ENCODE measurements at places on chromosomes 3 and 15.
A peak's percentile ranks its signal among the peaks of the same experiment; 100 is the strongest.

DNA sequence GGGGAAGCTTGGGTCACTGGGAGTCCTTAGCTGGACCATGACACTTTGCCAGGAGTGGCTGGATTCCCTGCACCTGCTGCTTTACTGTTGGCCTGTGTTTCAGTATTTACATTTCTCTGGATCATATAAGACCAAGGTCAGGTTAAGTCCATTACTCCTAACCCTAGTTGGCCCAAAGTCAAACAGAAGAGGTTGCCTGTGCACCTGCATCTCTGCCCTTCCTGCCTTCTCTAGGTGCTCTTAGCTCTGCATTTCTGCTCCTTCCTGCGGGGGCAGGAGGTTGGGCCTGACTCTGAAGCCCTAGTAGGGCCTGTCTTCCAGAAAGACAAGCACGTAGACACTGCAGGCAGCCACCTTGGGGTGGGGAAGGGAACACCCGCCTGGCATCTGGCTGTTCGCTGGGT is 124.3 kb downstream of the RPLP1 start:
- no peak for DNase-seq

DNA sequence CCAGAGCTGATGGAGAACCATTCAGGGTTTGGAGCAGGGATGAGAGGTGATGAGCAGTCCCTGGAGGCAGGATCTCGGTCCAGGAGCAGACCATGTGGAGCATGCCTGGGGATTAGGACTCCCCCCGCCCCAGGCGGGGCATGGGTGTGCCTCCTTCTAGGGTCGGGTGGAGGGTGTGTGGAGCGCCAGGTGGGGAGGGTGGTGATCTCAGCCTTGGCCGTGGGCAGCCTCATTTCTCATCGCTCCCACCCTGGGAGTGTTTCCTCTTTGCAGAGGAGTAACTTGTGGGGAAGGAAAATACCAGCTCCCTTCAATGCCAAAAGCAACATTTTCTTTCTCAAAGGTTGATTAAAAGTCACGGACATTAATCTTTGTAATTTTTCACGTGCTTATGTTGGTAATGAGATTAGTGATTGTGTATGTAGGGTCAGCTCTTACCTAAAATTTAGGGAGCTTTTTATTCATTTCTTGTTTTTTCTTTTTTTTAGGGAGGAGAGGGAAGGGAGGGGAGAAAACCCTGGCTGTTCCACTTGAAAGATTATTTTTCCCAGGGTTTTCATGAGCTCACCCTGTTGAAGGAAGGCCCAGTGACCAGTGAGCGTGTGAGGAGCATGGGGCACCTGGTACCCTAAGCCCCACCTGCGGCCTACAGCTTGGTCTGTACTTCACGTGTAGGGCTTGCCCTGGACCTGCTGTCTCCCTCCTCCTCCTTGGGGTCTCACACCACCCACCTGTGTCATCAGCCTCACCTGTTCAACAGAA is 11.0 kb downstream of the FBLN2 start:
- DNase-seq = no peak

- DNase-seq = no peak
Measured at GRCh38 chr3:125075738-125076137, 19.9 kb upstream of the HEG1 start.

- no peak for DNase-seq
Measured at GRCh38 chr3:58563386-58564035, 13.7 kb downstream of the FAM107A start.

DNA sequence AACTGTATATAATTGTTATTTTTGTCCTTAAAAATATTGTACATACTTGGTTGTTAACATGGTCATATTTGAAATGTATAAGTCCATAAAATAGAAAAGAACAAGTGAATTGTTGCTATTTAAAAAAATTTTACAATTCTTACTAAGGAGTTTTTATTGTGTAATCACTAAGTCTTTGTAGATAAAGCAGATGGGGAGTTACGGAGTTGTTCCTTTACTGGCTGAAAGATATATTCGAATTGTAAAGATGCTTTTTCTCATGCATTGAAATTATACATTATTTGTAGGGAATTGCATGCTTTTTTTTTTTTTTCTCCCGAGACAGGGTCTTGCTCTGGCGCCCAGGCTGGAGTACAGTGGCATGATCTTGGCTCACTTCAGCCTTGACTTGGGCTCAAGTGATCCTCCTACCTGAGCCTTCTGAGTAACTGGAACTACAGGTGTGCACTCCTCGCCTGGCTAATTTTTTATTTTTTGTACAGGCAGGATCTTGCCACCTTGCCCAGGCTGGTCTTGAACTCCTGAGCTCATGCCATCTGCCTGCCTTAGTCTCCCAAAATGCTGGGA is 10.7 kb downstream of the NFKBIZ start:
- DNase-seq = no peak

DNA sequence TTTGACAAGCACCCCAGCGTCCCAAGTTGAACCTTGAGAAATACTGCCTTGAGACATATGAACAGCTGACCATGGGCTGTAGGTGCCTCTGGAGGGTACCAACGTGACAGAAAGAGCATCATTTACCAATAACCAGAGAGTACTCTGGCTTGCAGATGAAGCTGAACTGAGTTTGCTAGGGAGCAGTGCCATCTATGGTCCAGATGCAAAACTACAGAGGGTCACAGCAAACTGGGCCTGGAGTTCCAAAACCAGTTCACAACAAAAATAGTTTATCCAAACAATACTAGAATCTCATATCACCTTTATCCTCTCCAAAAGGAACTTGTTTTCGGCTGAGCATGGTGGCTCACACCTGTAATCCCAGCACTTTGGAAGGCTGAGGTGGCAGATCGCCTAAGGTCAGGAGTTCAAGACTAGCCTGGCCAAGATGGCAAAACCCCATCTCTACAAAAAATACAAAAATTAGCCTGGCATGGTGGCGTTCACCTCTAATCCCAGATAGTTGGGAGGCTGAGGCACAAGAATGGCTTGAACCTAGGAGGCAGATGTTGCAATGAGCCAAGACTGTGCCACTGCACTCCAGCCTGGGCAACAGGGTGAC is 69.3 kb downstream of the CHAC1 start:
- DNase-seq = peak; percentile 23

GRCh38 chr15:39649757-39650156 is 68.9 kb downstream of the THBS1 start:
- DNase-seq = no peak

DNA sequence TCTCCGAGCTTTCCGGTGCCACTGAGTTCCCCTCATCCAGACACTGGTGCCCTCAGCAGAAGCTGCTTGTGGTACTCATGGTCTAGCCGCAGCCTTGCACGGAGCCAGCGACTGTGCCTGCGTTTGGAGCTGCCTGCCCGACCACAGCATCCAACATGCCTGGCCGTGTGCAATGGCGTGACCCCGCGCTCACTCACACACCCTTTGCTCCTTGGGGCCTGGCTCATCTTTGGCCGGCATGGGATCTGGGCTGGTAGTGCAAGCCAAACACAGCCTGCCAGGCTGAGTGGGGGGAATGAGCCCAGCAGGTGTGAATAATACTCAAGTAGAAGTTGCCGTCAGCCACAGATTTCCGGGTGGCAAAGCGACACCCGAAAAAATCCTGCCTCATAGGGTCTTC is 1178.7 kb upstream of the GBE1 start:
- no peak for DNase-seq

Measured in CD14-positive monocyte (primary cell).